ENCODE measurements at places on chromosomes 12 and 14.
A peak's percentile ranks its signal among the peaks of the same experiment; 100 is the strongest.

GRCh38 chr12:32501835-32502333 is 102.5 kb downstream of the FGD4 start:
- DNase-seq: no peak

GRCh38 chr12:111209811-111210210 is 159.1 kb downstream of the PHETA1 start:
- no peak for DNase-seq

DNA sequence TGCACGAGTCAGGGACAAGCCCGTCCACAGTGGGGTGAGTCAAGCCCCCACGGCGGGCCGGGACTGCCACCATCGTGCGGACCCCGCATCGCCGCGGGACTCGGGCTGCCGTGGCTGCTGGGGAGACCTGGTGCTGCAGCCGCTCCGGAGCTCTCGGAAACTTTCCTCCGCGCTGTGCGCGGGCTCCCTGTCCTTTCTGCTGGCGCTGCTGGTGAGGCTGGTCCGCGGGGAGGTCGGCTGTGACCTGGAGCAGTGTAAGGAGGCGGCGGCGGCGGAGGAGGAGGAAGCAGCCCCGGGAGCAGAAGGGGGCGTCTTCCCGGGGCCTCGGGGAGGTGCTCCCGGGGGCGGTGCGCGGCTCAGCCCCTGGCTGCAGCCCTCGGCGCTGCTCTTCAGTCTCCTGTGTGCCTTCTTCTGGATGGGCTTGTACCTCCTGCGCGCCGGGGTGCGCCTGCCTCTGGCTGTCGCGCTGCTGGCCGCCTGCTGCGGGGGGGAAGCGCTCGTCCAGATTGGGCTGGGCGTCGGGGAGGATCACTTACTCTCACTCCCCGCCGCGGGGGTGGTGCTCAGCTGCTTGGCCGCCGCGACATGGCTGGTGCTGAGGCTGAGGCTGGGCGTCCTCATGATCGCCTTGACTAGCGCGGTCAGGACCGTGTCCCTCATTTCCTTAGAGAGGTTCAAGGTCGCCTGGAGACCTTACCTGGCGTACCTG is 1.1 kb downstream of the PDE3A start:
- peak; percentile 77 for DNase-seq

DNA sequence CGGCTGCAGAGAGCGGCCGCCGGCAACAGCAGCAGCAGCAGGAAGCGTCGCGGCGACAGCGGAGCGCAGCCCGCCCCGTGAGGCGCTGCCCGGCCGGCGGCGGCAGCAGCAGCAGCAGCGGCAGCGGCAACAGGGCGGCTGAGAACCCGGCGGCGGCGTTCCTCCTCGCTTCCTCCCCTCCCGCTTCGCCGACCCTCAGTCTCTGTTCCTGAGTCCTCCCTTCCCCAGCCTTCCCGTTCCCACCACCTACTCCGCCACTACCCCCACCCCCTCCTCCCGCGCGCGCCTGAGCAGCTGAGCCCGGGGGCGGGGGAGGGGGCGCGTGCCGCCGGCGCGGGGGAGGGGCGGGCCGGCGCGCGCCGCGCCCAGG is 310 bp downstream of the BICDL1 start:
- DNase-seq: no peak

- no peak for DNase-seq
Observed at GRCh38 chr14:95250140-95250769, 69.5 kb downstream of the CLMN start.

- DNase-seq: no peak
Observed at GRCh38 chr12:111444925-111445725, 39.4 kb downstream of the SH2B3 start.

GRCh38 chr12:132269271-132269968 is 60.0 kb downstream of the GALNT9 start:
- no peak for DNase-seq

- DNase-seq: peak; percentile 26
Observed at GRCh38 chr12:6827437-6827911, 733 bp upstream of the P3H3 start.

DNA sequence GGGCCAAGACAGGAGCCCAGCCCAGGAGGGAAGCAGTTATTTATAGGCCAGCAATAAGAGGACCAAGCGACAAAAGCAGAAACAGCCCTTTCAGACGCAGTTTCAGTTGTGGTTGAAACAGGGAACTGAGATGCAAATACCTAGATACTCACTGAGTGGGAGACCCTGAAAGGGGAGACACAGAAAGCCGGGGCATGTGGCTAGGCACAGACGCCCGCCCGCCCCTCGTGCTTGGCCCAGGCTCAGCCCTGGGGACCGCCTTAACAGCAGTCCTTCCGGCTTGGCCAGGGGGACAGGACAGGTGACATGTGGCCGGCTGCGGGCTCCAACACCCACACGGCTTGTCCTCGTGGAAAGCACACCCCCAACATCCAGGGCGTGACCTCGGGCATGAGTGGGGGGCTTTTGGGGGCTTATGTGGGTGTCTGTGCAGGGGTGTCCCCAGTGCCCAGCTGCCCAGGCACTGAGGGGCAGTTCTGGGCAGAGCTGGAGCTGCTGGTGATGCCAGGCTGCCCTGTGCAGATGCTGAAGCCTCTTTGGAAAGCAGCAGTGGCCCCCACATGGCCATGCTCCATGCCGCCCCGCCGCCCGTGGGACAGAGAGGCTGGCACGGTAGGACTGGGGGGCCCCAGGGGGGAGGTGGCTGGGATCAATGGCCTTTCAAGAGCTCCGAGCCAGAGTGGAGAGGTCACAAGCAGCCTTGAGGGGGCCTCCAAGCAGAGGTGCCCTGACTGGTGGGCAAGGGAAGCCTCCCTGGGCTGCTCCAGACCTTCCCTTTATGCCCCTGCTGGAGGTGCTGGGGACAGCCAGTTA is 2.1 kb downstream of the PLD4 start:
- DNase-seq: no peak

GRCh38 chr14:72640911-72641485 is 252.9 kb downstream of the DPF3 start:
- no peak for DNase-seq

All from brain pericyte (primary cell).